ENCODE measurements at places on chromosomes 13 and 19.

DNA sequence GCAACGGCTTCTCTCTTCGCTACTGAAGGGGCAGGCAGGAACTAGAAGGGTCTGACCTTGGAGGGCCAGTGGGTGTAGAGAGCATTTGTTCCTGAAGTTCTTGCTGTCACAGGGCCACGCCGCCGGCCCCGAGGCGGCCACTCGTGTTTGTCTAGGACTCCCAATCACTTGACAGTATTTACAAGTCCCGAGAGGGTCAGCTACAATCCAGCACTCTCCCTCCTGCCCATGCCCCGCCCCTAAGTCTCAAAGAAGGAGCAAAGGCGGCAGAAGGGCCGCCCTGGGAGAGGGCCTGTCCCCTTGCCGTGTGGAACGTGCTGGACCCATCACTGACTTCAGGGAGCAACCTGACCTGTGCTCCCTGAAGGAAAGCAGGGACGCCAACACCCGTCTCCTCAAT, 118.5 kb downstream of the STK24 start:
- no peak for DNase-seq

- DNase-seq, result no peak
These were observed 11.0 kb downstream of the TSHZ3 start for GRCh38 chr19:31338069-31338776.

DNA sequence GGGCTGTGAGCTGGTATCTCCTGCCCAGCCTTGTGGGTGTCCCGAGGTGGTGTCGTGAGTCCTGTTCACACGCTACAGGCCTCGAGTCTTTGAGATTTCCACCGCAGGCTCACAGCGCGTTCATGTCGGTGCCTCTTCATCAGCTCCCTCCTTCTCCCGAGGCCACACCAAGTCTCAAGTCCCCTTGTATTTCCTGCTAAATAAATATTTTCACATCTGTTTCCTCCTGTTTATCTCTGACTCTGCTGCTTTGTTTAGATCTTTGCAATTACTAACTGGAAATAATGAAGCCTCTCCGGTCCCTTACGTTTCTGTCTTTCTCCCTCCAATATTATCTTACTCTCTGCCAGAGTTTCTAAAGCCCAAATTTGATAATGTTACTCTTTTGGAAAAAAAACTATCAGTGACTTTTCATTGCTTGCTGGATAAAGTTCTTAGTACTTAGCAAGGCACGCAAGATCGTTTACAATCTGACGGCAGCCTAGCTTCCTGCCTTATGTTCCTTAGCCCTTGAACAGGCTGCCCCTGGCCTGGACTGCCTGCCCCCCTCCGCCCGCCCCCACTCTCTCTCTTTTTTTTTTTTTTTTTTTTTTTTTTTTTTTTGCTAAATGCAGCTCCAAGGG, 130.5 kb upstream of the RNF113B start:
- DNase-seq, result no peak

DNA sequence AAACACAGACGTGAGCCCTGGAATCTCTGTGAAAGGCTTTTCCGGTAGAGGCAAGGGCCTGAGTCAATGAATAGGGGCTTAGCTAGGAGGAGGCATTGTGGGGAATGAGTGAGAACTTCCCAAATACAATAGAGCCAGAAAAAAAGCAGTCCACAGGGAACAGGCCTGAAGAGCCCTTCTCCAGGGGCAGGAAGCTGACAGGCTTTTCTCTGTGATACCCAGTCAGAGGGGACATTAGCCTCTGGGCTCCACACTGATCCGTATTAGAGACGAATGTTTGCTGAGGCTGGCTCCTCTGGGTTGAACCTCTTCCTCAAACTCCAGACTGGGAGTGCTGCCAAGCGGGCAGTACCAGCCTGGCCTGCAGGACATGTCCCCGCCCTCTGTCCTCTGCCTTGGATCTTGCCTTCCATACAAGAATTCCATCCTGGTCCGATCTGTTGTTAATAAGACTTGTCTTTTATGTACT, 2.3 kb downstream of the DHRS12 start:
- DNase-seq, result no peak

DNA sequence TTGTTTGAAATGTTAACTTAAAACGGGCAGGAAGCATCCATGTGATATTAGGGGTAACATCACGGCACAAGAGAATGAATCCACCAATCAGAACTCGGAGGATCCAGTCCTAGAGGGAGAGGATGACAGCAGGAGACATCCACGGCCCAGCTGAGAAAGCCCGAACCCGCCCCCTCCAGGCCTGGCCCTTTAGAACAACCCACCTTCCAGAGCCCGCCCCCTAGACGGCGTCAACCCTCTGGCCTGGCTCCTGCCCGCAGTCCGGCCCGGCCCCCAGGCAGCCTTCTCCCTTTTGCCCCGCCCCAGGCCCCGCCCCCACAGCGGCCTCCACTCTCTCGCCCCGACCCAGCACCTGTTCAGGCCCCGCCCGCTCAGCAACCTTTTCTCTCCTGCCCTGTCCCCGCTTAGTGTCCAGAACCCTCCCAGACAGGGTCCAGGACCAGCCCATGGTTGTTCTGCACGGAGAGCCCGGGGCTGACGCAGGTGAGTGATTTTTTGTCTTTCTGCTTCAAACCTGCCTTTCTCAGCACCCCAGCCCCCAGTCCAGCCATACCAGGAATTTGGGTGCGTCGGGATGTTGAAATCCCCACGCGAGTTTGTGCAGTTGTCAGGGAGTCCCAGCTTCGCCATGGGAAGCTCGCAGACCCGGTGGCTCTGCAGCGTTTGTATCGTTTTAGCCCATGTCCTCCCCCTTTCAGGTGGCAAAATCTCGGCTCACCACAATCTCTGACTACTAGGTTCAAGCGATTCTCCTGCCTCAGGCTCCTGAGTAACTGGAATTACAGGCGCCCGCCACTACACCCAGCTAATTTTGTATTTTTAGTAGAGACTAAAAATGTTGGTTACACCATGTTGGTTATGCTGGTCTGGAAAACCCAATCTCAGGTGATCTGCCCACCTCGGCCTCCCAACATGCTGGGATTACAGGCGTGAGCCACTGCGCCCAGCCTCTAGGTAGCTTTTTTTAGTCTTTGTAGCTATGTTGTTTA, 16.1 kb downstream of the ZNF816 start:
- DNase-seq, result no peak

GRCh38 chr13:50635504-50635903, 208.0 kb downstream of the DLEU7 start:
- no peak for DNase-seq
